Common myeloid progenitor, CD34-positive (primary cell): ENCODE measurements at places on chromosomes 2 and 18.

DNA sequence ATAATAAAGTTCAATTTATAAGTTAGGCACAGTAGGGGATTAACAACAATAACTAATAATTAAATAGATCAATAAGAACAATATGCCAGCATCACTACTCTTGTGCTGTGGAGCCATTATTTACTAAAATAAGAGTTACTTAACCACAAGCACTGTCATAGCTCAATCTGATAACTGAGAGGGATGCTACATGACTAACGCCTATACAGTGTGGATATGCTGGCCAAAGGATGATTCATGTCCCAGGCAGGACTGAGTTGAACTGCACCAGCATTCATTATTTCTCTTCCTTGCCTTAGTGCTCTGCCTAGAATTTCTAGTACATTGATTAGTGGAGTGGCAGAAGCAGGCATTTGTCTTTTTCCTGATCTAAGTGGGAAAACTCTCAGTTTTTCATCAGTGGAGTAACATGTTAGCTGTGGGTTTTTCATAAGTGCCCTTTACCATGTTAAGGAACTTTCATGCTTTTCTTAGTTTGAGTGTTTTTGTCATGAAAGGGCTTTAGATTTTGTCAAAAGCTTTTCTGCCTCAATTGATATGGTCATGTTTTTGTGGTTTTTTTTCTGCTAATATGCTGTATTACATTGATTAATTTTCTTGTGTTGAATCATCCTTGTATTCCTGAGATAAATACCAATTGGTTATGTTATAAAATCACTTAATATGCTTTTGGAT, 21.7 kb downstream of the KIAA1328 start:
- DNase-seq = no peak

- no peak for DNase-seq
Measured at GRCh38 chr18:28972333-28972907, 795.5 kb upstream of the CDH2 start.

DNA sequence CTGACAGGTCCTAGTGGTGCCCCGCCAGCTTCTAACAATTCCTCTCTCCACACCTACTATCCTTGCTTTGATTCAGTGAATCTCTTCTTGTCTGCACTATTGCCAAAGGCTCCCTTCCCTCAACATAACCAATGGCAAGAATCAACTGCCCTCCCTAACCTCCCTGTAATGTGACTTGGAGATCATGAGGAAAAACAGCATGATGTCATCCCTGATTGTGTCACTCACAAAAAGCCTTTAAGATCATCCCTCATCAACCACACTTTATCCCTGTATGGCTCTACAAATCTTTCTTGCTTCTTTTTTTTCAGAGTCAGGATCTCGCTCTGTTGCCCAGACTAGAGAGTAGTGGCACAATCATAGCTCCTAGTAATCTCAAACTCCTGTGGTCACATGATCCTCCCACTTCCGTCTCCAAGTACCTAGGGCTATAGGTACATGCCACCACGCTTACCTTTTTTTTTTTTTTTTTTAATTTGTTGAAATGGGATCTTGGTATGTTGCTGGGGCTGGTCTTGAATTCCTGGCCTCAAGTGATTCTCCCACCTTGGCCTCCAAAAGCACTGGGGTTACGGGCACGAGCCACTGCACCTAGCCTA, 19.7 kb downstream of the SAP130 start:
- DNase-seq = no peak

DNA sequence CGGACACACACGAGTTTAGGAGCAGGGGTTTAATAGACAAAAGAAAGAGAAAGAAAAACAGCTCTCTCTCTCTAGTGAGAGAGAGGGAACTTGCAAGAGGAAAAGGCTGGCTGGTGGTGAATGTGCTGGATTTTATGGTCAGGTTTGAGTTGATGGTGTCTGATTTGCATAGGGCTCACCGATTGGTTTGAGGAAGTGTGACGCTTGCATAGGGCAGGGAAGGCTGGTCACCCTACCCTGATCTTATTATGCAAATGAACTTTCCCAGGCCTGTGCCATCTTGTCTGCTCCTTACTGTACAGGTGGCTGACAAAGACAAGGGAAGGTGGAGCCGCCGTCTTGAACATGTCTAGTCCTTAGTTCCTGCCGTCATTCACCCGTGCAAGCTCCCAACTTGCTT, 408.9 kb downstream of the RIT2 start:
- no peak for DNase-seq

GRCh38 chr2:136534811-136535210, 230.5 kb upstream of the THSD7B start:
- no peak for DNase-seq

- DNase-seq = no peak
Measured at GRCh38 chr2:111219734-111220505, 99.2 kb downstream of the BCL2L11 start.

GRCh38 chr2:24024996-24025663, 15.2 kb downstream of the MFSD2B start:
- DNase-seq = no peak

DNA sequence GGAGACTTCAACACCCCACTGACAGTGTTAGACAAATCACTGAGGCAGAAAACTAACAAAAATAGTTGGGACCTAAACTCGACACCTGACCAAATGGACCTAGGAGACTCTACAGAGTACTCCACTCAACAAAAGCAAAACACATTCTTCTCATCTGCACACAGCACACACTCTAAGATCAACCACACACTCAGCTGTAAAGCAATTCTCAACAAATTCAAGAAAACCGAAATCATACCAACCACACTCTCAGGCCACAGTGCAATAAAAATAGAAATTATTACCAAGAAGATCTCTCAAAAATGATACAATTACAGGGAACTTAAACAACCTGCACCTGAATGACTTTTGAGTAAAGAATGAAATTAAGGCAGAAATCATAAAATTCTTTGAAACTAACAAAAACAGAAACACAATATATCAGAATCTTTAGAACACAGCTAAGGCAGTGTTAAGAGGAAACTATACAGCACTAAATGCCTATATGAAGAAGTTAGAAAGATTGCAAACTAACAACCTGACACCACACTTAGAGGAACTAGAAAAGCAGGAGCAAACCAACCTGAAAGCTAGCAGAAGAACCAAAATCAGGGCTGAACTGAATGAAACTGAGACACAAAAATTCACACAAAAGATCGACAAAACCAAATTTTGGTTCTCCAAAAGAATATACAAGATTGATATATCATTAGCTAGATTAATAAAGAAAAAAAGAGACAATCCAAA, 46.3 kb downstream of the RTTN start:
- DNase-seq = no peak

DNA sequence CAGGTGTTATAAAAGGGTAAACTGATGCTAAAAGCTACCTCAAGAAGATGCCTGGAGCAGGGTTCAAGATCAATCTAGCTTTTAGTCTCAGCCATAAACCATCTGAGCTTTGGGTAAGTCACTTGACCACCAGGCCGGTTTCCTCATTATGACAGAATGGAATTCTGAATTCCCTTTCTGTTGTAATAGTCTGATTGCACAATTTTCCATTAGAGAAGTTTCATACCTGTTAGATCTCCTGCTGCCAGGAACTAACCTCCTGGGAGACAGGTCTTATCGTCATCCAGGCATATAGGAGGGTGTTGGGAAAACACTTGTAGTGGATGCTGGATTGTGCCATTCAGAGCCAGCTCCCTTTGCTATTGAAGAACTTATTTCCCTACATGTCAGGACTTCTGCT, 272.5 kb downstream of the TDRD15 start:
- DNase-seq = no peak

DNA sequence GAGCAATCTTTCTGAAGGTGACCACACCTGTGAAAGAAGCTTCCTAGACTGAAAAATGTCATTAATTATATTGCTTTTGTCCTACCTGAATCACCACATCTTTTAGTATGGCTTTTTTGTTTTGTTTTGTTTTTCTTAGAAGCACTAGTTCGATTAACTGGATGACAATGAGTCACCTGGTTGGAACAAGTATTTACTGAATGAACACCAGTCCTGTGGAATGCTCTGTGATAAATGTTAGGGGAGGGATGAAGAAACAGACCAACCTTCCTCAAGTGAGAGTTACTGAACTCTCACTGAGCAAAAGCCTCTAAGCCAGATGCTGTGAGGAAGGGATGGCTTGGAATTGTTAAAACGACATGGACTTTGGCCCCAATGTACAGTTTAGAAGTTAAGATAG, 26.8 kb upstream of the DCC start:
- DNase-seq = no peak

DNA sequence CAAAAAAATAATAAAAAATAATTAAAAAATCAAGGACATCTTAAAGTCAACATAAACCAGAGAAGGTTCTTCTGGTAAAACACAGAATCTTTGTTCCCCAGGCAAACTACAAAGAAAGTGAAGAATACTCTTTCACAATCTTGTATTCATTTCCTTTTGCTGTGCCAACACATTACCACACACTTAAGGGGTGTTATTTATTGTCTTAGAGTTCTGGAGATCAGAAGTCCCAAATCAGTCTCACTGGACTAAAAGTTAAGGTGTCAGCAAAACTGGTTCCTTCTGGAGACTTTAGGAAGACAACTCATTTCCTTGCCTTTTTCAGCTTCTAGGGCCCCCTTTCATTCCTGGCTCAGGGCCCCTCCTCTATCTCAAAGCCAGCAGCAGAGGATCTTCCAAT, 12.2 kb upstream of the CAB39 start:
- DNase-seq = no peak

DNA sequence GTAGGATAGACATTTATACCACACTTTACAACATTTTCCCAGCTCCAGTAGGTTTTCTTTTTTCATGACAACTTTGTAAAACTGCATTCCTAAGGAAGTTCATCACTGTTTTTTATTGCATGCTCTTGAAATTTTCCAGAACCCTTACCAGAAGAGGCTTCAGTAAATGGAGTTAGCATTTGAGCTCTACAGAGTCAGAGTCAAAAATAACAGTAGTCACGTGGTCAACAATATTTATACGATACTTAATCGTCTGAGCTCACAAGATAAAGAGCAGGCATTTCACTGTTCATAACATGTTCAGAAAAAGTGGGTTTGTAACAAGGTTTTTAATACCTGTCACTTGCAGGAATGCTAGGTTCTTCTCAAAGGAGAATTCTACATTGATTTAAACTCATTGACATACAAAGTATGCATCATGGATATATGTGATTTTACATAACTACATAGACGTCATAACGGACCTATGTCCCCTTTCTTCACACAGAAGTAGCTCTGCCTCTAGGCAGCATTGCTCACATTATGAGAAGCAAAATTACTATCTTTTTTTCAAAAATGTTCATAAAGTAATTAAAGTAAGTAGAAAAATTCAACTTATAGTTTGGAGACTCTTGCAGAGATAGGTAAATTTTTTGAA, 187.0 kb upstream of the COL3A1 start:
- DNase-seq = no peak

GRCh38 chr2:144986691-144987090, 466.8 kb upstream of the ZEB2 start:
- no peak for DNase-seq

DNA sequence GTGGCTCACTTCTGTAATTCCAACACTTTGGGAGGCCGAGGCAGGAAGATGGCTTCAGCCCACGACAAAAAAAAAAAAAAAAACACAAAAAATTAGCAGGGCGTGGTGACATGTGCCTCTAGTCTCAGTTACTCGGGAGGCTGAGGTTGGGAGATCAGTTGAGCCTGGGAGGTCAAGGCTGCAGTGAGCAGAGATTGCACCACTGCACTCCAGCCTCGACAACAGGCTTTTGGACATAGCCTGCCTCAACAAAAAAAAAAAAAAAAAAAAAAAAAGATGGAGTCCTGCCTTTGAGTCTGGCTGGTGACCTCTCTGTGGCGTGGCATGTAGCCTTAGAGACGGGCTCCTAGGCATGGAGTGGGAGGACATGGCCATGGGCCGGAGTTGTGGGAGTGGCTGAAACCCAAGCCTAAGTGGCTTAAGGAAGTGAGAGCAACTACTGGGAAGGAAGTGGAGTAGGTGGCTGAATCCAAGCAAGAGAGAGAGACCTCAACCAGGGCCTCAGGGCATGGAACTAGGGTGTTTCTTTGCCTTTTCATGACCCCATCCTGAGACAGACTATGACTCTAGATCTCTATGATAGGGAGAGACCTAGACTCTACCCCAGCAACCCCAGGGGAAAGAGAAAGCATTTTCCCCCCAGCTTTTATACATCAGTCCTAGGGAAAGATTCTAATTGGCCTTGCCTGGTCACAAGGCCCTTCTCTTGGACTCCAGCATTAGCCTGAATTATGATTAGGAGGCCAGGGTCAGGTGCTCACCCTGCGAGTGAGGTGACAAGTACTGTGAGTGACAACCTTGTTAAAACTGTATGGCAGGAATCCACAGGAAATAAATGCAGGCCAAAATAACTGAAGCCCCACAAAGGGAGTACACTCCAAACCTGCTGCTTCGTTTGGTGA, 34.2 kb downstream of the NPAS2 start:
- no peak for DNase-seq

DNA sequence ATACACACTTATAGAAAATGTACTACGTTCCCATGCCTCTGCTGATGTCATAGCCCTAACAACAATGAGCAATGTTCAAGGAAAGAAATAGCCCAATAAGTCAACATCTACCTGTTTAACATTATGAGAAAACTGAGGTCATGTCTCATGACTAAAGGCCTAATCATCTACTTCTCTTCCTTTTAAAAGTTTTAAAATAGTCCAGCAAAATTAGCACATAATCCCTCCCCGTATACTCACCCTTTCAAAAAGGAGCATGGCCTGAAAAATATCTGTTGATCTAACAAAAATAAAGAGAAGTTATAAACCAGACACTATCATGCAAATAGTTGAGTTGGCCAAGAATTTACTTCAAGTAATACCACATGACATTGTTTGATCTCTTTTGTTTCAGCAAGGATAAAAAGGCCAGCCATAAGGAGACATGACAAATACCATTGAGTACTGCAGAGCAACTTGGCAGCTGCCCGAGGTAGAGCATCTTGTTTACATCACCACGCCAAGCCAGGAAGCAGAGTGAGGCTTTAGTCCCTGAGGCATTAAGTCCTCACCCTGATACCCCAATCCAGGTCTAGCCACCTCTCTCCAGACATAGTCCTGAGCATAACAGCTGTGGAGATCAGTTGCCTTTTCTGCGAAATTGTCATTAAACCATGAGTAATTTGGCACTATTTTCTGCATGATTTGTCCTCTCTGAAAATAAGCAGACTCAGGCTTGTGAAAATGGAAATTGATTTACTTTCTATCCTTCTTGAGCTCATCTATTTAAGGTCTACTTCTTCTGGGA, 137.4 kb upstream of the ETAA1 start:
- no peak for DNase-seq

GRCh38 chr2:112494828-112495227, 12.9 kb downstream of the TTL start:
- no peak for DNase-seq

DNA sequence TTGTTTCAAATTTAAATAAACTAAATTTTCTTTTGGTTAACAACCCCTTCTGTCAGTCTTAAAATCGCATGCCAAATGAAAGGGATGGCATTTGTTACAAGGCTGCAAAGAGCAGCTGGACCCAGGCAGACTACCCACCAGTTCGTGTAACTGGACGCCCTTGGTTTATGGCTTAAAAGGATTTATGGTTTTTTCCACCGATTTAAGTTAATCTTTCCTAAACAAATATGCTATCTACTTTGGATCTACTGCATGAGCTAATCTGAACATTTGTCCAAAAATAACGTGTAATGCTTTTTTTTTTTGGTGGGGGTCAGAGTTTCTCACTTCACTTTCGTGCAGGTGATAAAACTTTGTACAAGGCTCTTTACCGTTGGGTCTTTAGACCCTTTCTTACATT, 62.9 kb downstream of the DIS3L2 start:
- DNase-seq = no peak
